ENCODE measurements at places on chromosomes 11 and 22. TPM values are rescaled to one million over a fixed set of nuclear protein-coding genes. Genes with fewer than 3 reads are reported as not detected.

The C22orf31 gene
- total RNA-seq = not detected

GRCh38 chr11:127640561-127641451, 640.2 kb upstream of the KIRREL3 start:
- H3K27me3 ChIP-seq = no peaks in the 10 kb centered on the region
- H3K4me1 ChIP-seq = no peaks in the 10 kb centered on the region
- no peak overlapping the region for H3K27ac ChIP-seq
- no peaks in the 10 kb centered on the region for H3K36me3 ChIP-seq
- H3K4me3 ChIP-seq = no peak overlapping the region

DNA sequence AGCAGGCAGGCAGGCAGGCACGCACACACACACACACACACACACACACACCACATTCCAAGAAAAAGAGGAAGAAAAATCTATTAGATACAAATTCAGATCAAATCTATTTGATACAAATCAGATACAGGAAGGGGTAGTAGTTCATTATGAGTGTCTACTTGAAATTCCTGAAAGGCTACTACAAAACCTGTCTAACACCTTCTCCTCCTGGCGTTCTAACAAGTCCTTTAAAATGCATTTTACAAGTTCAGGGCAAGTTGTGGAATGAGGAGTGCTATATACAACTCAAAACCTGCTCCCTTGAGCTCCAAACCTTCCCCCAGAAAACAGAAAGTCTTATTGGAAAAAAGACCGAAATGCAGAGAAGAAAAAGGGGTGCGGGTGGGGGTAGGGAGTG, 476 bp downstream of the ARHGAP32 start:
- no peaks in the 10 kb centered on the region for H3K4me1 ChIP-seq
- no peak overlapping the region for H3K27ac ChIP-seq
- DNase-seq = no peak
- no peaks in the 10 kb centered on the region for H3K36me3 ChIP-seq

- H3K4me3 ChIP-seq = peak overlapping the region; percentile 24
- no peaks in the 10 kb centered on the region for H3K27me3 ChIP-seq
- no peak for DNase-seq
- H3K4me1 ChIP-seq = peaks cover 58% of the 10 kb centered on the region
- H3K27ac ChIP-seq = peak overlapping the region; percentile 83
Observed at GRCh38 chr11:83033371-83033770, 38.3 kb downstream of the RAB30 start.

DNA sequence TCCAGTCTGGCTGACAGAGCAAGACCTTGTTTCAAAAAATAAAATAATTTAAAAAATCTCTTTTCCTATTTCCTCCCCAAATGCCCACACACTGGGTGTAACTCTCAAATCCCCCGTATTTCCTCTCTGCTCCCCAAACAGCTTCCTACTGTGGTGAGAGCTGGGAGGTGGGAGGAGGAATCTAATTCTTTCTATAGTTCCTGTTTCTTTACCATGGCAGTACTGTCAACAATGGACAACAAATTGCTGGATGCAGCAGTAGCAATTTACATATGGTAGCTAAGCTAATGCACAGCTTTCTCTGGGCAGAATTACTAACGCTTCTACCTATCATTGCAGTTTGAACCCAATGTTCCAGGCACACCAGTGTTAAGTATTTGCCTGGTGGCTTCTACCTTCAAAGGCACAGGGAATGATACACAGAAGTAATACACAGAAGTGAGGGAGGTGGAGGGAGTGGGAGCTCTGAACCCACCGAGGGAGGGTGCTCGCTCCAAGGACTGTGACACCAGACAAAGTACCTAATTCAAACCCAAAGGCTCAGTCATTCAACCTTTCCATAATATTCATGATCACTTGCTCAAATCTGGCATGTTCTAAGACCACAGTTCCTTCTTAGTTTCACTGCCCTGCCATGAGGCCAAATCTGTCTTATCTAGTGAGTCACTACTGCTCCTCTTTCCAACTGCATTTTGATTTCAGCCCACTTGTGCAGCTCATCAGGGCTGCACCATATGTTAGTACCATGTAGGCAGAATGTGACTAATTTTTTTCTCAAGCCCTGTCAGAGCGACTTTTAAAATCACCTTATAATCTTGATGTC, 37.9 kb downstream of the CELF1 start:
- H3K4me1 ChIP-seq = peaks cover 97% of the 10 kb centered on the region
- no peaks in the 10 kb centered on the region for H3K27me3 ChIP-seq
- DNase-seq = no peak
- H3K27ac ChIP-seq = peak overlapping the region; percentile 13
- H3K4me3 ChIP-seq = no peak overlapping the region

DNA sequence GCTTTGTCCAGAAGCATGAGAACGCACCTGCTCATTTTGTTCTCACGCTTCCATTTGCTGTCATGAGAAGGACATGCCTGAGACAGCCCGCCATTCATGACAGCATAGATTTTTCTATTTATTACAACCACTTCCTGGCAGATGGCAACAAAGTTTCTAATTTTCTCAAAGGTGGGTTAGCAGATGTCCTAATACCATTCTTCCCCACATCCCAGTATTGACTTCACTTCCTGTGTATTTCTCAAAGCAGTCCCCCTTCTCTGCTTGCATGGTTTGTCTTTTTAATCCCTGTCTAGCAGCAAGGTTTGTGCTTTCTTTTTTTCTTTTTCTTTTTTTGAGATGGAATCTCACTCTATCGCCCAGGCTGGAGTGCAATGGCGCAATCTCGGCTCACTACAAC, 94.3 kb downstream of the ISX start:
- peaks cover 22% of the 10 kb centered on the region for H3K27me3 ChIP-seq
- H3K4me3 ChIP-seq = no peak overlapping the region
- no peaks in the 10 kb centered on the region for H3K4me1 ChIP-seq
- no peak for DNase-seq
- H3K27ac ChIP-seq = no peak overlapping the region
